ENCODE measurements at places on chromosomes 1 and 21.

DNA sequence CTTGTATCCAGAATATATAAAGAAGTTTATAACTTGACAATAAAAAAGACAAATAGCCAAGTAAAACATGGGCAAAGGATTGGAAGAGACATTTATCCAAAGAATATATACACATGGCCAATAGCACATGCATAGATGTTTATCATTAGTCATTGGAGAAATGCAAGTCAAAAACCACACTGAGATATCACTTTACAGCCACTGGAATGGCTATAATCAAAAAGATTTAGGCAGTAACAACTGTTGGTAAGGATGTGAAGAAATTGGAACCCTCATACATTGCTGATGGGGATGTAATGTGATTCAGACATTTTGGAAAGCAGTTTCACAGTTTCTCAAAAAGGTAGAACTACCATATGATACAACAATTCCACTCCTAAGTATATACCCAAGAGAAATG is 51.1 kb downstream of the SLC44A5 start:
- no peak for DNase-seq

GRCh38 chr1:215569986-215570824 is 3.1 kb downstream of the KCTD3 start:
- no peak for DNase-seq

GRCh38 chr1:92998821-92999220 is 37.6 kb upstream of the DIPK1A start:
- no peak for DNase-seq

DNA sequence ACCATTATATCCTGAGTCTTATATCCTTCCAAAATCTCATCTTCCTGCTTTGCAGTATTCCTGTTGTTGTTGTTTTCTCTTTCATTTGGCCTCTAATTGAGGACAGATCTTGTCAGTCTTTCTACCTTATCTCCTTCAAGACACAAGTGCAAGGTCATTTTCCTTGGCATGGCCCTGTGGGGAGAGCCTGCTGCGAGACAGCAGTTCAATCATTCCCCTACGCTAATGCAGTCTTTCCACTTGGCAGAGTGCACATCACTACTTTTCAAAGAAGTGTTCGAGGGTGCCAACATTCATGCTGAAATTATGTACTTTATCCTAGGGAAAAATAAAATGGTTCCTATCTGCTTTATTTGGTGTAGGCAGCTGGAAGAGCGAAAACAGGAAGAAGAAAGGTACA is 130.3 kb upstream of the SPATA6 start:
- DNase-seq: no peak

- no peak for DNase-seq
Observed at GRCh38 chr1:21244986-21245687, 45.1 kb downstream of the ECE1 start.

- no peak for DNase-seq
Observed at GRCh38 chr1:21838359-21839157, 26.5 kb downstream of the LDLRAD2 start.

Data from neural crest cell (in vitro differentiated cells).